ENCODE measurements at places on chromosomes 5 and 9.
A peak's percentile ranks its signal among the peaks of the same experiment; 100 is the strongest.

DNA sequence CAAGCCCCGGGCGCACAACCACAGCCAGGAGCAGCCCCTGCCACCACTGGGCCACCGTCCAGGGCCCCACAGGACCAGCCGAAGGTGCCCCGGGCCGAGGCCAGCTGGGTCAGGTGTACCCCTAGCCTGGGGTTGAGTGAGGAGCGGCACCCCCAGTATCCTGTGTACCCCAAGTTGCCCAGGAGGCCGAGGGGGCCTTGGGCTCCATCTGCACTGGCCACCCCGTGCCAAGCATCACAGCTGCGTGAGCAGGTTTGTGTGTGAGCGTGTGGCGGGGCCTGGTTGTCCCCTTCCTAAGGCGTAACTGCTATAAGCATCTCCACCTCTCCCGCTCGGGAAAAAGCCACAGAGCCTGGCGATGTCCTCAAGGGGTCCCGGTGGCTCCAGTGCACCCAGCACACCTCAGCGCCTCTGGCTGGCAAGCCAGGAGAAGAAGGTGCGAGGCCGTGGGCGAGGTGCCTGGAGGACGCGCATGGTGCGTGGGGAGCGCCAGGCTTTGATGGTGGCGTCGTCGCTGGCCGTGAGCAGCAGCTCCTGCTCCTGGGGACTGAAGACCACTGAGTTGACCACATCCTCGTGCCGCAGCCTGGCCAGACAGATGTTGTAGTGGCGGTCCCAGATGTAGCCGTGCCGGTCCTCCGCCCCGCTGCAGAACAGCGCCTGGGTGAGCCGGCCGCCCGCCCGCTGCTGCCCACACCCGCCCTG is 3.9 kb downstream of the FBXW5 start:
- no peak for DNase-seq

GRCh38 chr9:133990366-133991213 is 1.5 kb downstream of the VAV2 start:
- no peak for DNase-seq

DNA sequence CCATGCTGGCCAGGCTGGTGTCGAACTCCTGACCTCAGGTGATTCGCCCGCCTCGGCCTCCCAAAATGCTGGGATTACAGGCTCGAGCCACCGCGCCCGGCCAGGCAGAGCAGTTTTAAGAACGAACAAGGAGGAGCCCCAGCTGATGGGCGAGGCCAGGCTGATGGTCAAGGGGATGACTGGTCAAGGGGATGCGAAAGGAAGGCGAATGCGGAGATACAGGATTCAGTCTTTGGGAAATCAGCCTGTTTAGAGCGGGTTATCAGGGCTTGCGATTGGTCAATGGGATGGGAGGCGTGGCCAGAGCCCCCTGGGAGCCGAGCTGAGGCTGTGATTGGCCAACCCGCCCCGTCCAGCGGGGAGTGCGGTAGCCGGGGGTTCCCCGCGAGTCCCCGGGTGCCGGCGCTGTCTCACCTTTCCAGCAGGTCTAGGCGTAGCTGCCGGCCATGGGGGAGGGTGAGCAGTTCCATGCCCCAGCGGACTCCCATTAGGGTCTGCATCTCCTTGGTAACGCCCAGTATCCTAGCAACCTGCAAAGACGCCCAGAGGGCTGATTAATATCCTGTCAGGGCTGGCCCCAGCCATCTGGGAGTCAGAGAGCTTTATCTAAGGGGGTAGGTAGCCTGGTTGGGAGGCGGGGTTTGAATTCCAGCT is 7.5 kb upstream of the TOR2A start:
- DNase-seq = no peak

DNA sequence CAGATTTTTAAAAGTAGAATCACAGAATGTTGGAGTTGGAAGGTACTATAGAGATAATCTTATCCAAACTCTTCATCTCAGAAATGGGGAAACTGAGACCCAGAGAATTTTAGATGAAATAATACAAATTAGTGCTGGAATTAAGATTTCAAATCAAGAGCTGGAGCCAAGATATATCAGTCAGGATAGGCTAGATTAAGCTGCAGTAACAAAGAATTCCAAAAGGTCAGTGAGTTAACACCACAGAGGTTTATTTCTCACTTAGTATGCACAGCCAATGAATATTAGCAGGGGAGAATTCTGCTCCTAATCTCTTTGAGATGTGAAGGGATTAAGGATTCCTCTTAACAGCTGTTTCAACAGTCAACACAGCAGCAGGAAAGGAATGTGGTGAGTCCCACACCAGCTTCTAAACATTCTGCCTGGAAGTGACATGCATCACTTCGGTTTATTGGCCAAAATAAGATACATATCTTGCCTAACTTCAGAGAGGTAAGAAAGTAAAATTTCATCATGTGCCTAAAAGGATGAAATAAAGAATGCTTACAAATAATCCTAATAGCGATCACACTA is 136.8 kb downstream of the FRMD3 start:
- DNase-seq = no peak

DNA sequence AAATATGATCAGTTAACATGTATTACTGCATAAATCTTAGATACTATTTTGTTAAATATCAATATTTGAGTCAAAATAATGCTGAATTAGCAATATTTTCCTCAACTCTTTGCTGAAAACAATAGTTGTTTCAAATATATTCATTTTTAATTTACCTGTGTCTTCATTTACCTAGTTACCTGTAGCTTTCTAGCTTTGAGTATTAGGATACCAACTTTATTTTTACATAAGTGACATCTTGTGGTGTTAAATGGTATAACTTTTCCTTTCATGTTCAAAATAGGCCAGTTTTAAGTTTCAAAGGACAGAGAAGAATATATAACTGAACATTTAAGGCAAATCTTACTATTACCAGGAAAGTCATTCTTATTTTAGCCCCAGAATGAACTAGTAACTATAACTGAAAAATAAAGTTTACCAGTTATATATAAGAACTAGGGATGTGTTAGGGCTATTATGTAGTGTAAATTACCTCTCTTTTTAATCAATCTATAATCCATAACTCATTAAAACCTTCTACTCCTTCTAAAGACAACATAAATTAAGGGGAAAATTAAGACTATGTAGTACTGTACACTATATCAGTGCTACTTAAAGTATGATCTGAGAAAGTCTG is 25.3 kb downstream of the AP3B1 start:
- DNase-seq = peak; percentile 51

DNA sequence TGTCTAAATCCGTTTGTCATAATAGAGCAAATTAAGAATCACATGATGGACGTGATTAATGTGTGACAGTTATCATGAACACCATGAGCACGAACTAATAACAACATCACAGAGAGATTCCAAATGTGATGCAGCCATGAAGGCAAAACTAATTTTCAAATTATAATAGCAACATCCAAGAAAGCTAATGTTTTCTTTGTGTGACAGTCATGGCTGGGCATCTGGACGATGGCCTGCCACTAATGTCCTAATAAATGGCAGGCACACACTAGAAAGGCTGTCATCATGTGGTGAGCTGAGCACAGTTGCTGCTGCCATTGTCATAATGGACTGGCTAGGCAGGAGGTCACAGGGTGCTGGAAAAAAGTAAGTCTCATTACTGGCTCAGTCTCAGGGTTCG is 280.0 kb upstream of the EFNA5 start:
- no peak for DNase-seq

GRCh38 chr5:32057187-32058096 is 116.7 kb downstream of the GOLPH3 start:
- no peak for DNase-seq

- peak; percentile 72 for DNase-seq
These were observed 821 bp downstream of the CTNNA1 start for GRCh38 chr5:138753794-138754698.

DNA sequence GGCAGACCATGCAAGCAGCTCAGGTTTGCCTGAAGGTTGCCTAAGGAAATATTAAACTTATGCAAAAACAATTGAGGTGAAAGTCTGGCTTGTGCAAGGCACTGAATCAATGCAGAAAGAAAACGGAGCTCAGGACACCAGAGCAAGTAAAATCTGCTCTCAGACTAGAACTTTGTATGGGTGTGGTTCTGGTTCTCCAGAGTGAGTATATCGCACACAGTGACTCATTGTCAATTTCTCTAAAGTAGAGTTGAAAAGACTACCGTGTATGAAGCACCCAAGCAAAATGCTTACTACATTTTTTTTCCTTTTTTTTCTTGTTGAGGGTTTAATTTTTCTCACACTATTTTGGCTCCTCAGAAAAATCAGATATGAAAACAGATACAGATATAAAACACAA is 650.3 kb upstream of the CDH10 start:
- no peak for DNase-seq

DNA sequence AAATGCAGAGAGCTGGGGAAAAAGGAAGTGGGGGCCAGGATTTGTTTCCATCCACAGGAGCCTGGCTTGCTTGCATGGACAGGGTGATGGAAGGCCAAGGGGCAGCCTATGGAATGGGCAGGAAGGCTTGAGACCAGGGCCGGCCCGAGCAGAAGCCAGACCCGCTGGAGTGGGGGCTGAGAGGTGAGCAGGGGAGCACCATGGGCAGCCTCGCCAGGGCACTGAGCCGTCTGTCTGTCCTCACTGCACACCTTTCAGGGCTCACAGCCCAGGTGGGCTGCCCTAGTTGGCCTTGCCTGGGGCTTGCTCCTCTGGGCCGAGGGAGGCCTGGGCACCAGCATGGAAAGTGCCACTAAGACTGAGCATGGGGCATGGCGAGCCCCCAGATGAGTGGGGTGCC is 58.6 kb upstream of the CNOT6 start:
- no peak for DNase-seq

- DNase-seq = peak; percentile 52
These were observed 36.0 kb downstream of the POC5 start for GRCh38 chr5:75681125-75681830.

- DNase-seq = no peak
These were observed 163.4 kb downstream of the CAAP1 start for GRCh38 chr9:26729187-26729586.

DNA sequence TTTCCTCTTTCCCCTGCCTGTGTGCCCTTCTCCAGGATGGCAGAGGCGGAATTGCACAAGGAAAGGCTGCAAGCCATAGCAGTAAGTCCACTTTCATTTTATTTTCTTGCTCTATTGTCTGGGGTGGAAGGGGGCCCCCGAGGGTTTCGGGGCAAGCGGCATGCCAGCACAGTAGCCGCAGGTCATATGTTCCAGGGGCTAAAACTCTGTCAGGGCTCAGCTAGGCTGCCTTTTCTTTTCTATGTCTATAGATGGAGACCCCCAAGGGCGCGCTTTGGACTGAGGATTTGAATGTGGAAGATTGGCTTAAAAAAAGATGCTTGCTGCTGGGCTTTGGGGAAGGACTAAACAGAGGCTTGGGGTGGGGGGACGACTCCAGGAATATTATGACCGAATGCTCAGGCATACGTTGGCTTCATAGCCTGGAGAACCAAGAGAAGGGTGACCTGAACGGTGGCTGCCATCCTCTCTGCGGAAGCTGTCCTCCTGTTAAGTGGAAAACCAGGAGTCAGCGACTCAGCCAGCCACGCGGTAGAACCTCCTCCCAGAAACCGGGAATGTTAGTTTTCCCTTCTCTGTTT is 545 bp downstream of the PALM2AKAP2 start:
- no peak for DNase-seq

DNA sequence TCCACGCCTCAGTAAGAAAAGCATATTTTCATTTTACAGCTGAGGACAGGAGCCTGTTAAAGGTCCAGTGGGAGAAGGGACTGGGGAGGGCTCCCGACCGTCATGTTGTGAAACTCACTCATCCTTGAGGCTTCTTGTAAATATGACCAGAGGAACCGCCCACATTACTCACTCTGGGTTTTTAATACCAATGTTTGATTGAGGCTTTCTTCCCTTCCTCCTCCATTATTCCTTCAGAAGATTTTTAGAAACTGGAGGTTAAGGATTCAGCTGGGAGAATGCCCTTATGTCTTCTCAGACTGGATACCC is 61.4 kb upstream of the GLRX start:
- DNase-seq = no peak

GRCh38 chr5:110413856-110414255 is 312.6 kb downstream of the TMEM232 start:
- DNase-seq = no peak

DNA sequence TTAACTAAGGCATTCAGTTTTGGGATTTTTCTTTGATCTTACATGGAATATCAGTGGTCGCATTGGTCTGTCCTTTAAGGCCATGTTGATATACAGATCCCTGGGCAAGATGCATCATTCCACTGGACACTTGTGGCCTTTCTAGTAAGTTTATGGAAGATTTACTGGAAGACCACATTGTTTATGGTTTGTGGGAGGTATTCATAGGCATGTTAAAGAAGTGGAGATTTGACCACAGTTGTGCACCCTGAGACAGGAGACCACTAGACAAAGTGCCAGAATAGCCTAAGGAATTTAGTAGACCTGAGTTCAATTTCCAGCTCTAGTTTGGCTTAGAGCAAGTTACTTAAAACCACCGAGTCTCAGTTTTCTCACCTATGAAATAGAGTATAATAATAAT is 383.1 kb upstream of the PAPPA start:
- DNase-seq = no peak

GRCh38 chr5:54772684-54773083 is 212.7 kb downstream of the ESM1 start:
- no peak for DNase-seq

DNA sequence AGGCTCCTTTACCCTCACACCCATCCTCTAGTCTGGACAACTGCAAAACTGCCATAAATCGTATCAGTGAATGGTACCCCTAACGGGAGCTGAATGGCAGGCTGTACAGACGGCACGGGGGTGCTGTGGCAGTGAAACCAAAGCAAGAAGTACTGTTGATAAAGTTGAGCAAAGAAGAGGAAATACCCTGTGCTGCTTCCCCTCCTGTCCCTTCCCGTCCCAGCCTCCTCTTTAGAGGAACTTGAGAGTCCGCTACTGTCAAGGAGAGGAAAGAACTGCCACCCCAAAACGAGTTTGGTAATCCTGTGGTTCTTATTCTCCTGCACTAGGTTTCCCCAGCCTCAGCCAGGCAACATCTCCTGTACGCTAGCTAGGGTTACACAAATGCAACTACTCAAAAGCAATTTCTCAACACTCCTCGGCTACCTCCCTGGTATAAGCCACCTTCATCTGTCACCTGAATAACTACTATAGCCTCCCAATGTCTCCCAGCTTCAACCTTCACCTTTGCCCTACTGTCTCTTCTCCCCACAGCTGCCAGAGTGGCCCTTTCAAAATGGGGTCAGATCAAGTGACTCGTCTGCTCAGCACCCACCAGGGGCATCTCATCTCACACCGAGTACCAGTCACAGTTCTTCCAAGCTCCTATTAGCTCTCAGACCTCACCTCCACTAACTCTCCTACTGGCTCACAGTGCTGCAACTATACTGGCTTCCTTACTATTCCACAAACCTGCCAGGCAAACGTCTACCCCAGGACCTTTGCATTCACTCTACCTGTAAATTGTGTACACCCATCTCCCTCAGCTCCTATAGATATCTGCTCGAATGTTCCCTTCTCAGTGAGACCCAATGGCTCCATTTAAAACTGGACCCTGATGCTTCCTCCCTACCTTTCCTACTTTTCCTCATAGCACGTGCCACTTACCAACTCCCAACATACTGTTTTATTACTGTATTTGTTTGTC is 4.1 kb downstream of the GLRX start:
- peak; percentile 78 for DNase-seq

GRCh38 chr5:154885439-154885838 is 27.0 kb downstream of the CNOT8 start:
- peak; percentile 32 for DNase-seq

- no peak for DNase-seq
These were observed 120.4 kb downstream of the SPATA31D1 start for GRCh38 chr9:82108941-82109340.
